ENCODE measurements at places on chromosomes 5 and 9.
A peak's percentile ranks its signal among the peaks of the same experiment; 100 is the strongest.

GRCh38 chr5:53249529-53250200 lies 140.1 kb upstream of the MOCS2 start:
- DNase-seq: no peak

GRCh38 chr9:91758491-91758981 lies 191.5 kb downstream of the ROR2 start:
- no peak for DNase-seq

- DNase-seq: no peak
These were observed 130.7 kb upstream of the NTRK2 start for GRCh38 chr9:84538879-84539278.

- no peak for DNase-seq
These were observed 264.6 kb downstream of the PJA2 start for GRCh38 chr5:109145139-109145538.

DNA sequence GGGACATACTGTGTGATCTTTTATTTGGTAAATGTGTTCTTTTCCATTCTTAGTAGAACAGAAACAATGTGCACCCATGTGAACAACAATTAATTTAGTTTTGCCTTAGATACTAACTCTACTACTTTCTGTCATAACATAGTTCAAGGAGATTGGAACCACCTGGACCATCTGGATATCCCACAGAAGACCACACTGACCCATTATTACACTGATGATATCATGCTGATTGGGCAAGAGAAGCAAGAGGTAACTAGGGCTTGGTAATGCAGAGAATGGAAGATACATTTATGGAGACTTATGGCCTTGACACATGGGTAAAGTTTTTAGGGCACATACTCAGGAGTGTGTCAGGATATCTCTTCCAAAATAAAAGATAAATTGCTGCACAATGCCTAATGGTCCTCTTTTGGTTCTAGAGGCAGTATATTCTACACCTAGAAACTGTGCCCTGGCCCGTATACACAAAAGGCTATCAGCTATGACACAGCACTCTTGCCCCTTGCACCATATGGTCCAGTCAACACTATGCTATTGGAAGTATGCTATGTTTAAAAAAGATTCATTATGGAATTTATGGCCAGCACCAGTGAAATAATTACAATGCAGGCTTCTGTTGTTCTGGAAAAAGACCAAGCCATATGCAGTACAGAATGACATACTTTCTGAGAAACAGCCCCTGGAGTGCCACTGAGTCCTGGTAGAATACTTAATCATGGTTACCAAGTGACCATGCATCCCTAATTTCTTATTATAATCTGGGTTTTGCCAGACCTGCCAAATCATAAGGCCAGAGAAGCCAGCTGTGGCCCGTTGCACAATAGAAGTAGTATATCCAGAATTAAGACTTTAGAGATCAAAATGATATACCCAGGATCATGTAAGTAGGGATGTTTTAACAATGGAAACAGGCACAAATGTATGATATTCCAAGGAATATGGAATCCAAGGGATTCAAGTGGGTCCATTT lies 41.6 kb upstream of the MROH2B start:
- no peak for DNase-seq

DNA sequence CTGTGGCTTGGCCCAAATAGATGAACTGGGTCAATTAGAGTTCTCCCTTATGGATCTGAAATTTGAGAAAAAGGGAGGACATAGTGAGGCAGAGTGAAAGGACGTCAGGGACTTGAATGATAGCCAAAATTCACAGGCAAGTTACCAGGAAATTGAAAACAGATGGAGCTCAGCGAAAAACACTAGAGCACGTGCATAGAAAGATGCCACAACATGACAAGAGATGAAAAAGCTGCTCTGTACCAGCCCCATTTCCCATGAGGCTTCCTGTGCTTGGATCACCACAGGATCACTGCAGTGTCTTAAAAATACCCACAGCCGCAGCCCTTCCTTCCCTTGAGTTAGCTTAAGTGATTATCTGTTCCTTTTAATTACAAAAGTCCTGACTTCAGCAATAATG lies 39.0 kb upstream of the HOMER1 start:
- DNase-seq: peak; percentile 15

GRCh38 chr5:42074353-42074752 lies 149.3 kb downstream of the FBXO4 start:
- DNase-seq: no peak

- peak; percentile 24 for DNase-seq
These were observed 95.7 kb downstream of the KCNT1 start for GRCh38 chr9:135797507-135798262.

- no peak for DNase-seq
These were observed 50.6 kb downstream of the WHRN start for GRCh38 chr9:114454652-114455051.

- no peak for DNase-seq
These were observed 295.1 kb downstream of the ISL1 start for GRCh38 chr5:51678330-51678729.
